ENCODE measurements at places on chromosomes 1 and 21.

DNA sequence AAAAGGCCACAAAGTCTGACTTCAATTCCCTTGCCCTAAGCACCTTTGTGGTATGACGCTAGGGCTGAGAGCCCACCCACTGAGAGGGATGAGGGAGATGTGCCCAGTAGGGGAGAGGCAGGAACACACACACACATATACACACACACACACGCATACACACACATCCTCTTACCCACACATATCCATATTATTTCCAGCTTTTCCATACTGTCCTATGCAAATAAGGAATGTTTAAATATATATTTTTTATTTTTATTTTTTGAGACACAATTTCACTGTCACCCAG lies 3.0 kb downstream of the RAB25 start:
- DNase-seq, result no peak

DNA sequence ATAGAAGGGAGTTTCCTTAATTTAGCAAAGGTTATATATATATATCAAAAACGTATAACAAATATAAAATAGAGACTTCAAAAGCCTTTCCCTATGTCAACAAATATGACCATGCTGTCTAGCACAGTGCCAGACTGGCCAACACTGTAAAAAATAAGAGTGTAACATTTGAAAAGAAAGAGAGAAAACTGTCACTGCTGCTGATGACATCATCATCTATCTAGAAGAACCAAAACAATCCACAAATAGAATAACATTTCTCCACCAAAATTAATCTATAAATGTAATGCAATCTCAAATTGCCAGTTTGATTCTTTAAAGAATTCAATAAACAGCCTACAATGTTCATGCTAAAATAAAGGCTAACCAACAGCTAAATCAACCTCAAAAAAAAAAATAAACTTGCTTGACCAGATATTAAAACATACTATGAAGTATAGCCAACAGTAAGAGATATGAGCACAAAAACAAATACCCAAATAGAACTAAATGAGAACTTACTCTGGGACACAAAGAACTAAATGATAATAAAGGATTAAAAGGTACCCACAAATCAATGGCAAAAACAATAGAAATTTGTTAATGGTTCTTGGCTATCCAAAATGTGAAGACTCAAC lies 50.2 kb downstream of the ENAH start:
- no peak for DNase-seq

DNA sequence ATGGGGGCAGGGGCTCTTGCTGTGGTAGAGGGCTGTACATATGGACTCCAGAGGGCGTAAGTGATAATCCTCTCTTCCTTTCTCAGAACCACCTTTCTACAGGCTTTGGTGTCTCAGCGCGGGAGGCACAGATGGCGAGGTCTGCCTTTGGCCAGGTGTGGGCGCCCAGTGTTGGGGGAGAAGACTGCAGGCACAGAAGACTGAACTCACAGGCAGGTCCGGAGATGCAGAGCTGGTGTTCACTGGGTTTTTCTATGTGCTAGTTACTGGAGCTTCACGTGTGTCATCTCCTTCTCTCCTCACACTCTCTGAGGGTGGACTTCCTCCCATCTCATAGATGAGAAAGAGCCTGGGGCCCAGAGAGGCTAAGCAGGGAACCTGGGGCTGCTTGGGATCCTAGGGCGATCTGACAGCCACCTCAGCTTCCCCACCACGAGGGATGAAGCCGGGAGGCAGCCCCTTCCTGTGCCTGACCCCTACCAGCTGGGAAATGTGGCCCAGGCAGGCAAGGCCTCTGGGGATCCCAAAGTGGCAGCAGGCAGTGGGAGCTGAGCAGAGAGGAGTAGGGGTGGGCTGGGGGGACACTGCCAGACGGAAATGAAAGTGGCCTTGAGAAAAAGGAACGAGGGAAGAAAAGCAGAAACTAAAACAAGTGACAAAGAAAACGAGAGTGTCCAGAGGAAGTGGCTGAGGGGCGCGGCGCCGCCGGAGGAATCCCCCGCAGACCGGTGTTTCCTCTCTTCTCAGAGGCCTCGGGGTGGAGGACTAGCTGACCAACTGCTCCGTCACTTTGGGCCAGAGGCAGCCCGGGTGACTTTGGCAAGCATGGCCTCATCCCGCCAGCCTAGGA lies 191.6 kb downstream of the HIVEP3 start:
- peak; percentile 61 for DNase-seq

GRCh38 chr1:38088791-38089190 lies 42.2 kb upstream of the POU3F1 start:
- no peak for DNase-seq

GRCh38 chr1:156060937-156061636 lies at the start of gene RAB25:
TSS of gene RAB25 (plus strand) at chr1:156061160. CDS start at chr1:156061401, 241 bp downstream.
- no peak for DNase-seq

- no peak for DNase-seq
Observed at GRCh38 chr21:39730418-39731157, 14.4 kb upstream of the IGSF5 start.

GRCh38 chr1:85357817-85358216 lies 81.4 kb upstream of the BCL10 start:
- no peak for DNase-seq

- DNase-seq, result no peak
Observed at GRCh38 chr1:42350086-42350485, 15.1 kb upstream of the FOXJ3 start.

- no peak for DNase-seq
Observed at GRCh38 chr1:233707880-233708815, 94.2 kb downstream of the KCNK1 start.

- no peak for DNase-seq
Observed at GRCh38 chr1:221029981-221030649, 150.9 kb downstream of the HLX start.

- DNase-seq, result peak; percentile 66
Observed at GRCh38 chr1:11320153-11320936, 47.3 kb downstream of the UBIAD1 start.

DNA sequence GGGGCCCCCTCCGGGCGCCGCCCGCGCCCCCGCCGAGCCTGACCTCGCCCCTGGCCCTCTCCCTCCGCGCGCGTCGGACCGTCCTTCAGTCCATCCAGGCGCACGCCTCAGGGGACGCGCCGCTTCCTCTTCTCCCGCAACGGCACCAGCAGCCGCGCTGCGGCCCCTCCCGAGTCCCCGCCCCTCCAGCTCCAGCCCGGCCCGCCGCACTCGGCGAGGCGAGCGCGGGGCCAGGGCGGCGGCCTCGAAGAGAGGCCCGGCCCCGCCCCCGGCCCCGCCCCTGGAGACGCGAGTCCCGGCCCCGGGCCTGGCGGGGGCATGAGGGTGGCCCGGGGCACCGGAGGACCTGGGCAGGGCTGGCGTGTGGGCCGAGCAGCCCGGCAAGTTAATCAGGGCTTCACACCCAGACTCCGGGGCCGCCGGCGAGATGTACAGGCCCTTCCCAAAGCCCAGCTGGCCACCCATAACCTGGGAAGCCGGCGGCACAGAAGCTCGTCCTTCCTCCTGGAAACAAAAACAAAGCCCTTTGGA lies at the start of gene IGSF3:
IGSF3 (minus strand) TSS at position 159 of the 531 bp plus-strand sequence. CDS start 1,407 bp downstream, outside the sequence.
- DNase-seq, result peak; percentile 66
